ENCODE measurements at places on chromosomes 13 and 19. TPM values are rescaled to one million over a fixed set of nuclear protein-coding genes. Genes with fewer than 3 reads are reported as not detected.

DNA sequence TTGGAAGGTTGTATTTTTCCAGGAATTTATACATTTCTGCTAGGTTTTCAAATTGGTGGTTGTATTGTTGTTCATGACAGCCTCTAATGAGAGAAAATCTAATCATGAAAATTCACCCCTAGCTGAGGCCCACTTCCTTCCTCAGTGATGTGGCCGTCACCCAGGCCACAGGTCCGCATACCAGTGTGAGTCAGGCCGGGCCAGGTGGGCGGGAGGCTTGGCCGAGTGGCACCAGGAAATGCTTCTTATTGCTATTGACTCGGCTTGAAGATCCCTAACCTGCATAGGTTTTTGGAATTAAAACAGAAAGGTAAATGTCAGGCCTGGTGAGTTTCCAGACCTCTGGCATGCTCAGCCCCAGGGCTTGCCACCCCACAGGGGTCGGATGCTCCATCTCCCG, 88.7 kb downstream of the SCGB2B2 start:
- DNase-seq: no peak

DNA sequence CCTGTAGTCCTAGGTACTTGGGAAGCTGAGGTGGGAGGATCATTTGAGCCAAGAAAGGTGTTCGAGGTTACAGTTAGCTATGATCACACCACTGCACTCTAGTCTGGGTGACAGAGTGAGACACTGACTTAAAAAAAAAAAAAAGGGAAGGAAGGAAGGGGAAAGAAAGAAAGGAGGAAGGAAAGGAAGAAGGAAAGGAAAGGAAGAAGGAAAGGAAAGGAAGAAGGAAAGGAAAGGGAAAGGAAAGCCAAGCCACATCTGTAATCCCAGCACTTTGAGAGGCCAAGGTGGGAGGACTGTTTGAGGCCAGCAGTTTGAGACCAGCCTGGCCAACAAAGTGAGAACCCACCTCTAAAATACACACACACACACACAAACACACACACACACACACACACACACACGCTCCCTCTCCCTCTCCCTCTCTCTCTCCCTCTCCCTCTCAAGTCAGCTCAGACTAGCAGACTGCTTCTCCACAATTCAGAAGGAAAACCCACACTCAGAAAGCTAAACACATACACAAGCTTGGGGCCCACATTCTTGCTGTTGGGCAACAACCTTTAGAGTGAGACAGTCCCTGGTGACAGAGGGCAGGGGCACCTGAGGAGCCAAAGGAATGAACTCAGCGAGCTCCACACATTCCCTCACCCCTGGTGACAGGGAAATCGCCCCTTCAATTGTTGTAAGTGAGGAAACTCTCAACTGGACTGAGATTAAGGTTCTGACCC, 2.7 kb downstream of the ZNF709 start:
- no peak for DNase-seq

- DNase-seq: peak; percentile 87
Observed at GRCh38 chr19:40523322-40524047, 53.2 kb upstream of the SHKBP1 start.

- peak; percentile 88 for DNase-seq
Observed at GRCh38 chr19:2059422-2060201, 8.6 kb upstream of the MKNK2 start.

DNA sequence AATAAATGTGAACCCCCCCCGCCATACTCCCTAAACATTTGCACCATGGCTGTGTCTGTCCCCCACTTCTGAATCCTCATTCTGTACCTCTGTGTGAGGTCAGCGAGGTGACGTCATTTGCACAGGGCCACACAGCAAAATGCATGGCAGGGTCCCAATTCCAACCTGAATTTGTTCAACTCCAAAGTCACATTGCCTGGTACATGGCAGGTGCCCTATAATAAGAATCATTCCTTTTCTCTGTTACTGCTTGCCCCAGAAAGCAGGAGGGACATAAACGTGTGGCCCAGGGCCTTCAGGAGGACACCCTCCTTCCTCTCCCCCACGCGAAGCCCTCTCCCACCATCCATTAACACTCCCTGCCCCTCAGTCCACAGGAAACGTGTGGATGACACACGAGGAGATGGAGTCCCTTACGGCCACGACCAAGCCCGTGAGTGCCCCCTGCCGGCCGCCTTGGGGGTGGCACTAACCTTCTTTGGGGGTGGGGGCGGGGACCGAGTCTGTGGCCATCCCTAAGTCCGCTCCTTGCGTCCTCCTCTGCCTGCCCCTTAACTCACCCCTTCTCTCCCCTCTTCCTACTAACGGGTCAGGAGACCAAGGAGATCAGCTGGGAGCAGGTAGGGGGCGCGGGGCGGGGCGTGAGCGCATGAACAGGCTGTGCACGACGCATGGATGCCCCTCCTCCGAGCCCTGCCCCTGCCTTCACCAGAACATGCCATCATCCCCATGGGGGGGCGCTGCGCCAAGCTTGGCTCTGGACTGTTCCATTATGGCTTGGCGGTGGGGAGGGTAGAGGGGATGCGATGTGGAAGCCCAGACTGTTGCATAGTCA, 9.4 kb downstream of the HRC start:
- DNase-seq: peak; percentile 80

DNA sequence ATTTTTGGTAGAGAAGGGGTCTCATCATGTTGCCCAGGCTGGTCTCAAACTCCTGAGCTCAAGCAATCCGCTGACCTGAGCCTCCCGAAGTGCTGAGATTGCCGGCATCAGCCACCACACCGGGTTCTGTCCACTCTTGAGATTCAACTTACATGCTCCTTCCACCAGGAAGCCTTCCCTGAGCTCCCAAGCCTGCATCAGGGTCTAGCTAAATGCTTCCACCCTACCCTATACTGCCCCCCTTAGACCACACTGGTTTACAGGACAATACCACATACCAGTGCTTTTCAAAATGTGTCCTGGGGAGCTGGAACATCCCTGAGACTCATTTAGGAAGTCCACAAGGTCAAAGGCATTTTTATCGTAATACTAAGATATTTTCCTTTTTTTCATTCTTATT, 15.1 kb upstream of the CACNG8 start:
- DNase-seq: no peak

DNA sequence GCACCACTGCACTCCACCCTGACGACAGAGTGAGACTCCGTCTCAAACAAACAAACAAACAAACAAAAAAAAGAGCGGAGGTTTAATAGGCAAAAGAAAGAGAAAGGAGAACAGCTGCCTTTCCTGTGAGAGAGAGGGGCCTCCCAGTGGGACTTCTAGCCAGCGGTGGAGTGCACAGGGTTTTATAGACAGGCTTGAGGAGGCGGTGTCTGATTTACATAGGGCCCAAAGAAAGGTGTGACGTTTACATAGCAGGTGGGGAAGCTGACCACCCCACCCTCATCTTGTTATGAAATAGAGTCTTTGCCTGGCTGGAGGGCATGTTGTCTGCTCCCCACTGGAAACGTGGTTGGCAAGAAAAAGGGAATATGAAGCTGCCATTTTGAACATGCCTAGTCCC, 106.0 kb upstream of the CSNK1A1L start:
- DNase-seq: no peak

- no peak for DNase-seq
Observed at GRCh38 chr19:15476325-15476724, 3.0 kb downstream of the PGLYRP2 start.

- no peak for DNase-seq
Observed at GRCh38 chr13:66532146-66532545, 698.0 kb downstream of the PCDH9 start.

GRCh38 chr13:27954406-27954851, 14.7 kb downstream of the CDX2 start:
- no peak for DNase-seq

GRCh38 chr13:24277761-24278160, 31.6 kb upstream of the C1QTNF9 start:
- no peak for DNase-seq

- no peak for DNase-seq
Observed at GRCh38 chr13:95296326-95296925, 4.8 kb downstream of the ABCC4 start.

- DNase-seq: no peak
Observed at GRCh38 chr19:51691074-51691583, 2.0 kb upstream of the SPACA6 start.

GRCh38 chr13:28120317-28120716, 18.0 kb upstream of the PAN3 start:
- DNase-seq: no peak

GRCh38 chr19:18385359-18385674, 641 bp upstream of the GDF15 start:
- DNase-seq: no peak

- peak; percentile 55 for DNase-seq
Observed at GRCh38 chr13:27979001-27979643, 9.4 kb downstream of the URAD start.

- no peak for DNase-seq
Observed at GRCh38 chr13:90947976-90948375, 399.5 kb upstream of the MIR17HG start.

DNA sequence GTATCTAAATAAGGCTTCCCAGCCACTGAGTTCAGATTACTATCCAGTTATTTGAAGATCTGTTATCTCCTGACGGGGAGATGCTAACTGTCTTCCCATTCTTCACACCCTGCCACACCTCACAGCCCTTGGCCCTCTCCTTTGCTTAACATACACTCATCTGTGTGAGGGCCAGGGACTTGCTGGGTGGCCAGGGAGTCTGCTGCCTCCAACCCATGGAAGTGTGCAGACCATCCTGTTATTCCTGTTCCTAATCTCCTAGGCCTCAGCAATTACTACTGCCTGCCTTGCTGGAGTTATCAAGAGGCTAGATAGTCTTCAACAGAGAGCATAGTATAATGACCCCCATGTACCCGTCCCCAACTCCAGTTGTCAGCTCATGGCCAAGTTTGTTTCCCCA, 36.2 kb upstream of the GTF3A start:
- DNase-seq: no peak

DNA sequence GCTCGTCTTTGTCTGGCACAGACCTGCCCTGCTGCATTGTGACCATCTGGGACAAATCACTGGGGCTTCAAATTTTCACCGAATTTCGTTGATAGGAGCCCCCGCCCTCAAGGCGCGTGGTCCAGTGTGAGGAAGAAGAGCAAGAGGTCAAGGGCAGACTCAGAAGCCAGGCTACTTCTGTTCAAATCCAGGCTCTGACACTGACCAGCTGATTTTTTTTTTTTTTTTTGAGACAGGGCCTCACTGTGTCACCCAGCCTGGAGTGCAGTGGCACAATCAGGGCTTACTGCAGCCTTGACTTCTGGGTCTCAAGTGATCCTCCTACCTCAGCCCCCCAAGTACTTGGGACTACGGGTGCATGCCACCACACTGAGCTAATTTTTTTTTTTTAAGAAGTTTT, 7.2 kb downstream of the SYNGR4 start:
- no peak for DNase-seq

ZNF573 gene
- 6.4 TPM for total RNA-seq

IGSF23 gene
- not detected for total RNA-seq

KANK3 gene
- total RNA-seq: 3.3 TPM

GRIK5 gene
- 0.67 TPM for total RNA-seq

AZU1 gene
- total RNA-seq: 0.25 TPM

C19orf73 gene
- 2.1 TPM for total RNA-seq

ZNF567 gene
- 2.9 TPM for total RNA-seq

CRB3 gene
- total RNA-seq: 86.0 TPM

Data from mucosa of descending colon (tissue), 3 donors.